ENCODE measurements at places on chromosomes 12 and 14.

- DNase-seq, result no peak
Observed at GRCh38 chr12:68378872-68379606, 46.9 kb upstream of the MDM1 start.

GRCh38 chr12:32944195-32944594 lies 47.6 kb upstream of the PKP2 start:
- DNase-seq, result peak; percentile 21

DNA sequence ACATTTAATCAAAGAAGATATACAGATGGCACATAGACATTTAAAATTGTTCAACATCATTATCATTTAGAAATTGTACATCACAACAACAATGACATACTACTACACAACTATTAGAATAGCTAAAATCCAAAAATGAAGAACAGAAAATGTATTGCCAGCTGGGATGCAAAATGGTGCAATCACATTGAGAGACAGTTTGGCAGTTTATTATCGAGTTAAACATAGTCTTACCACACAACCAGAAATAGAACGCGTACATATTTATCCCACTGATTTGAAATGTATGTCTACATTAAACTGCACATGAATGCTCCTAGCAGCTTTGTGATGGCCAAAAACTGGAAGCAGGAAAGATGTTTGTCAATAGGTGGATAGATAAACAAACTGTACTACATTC lies 791.5 kb upstream of the MGAT4C start:
- DNase-seq, result no peak

- DNase-seq, result peak; percentile 6
Observed at GRCh38 chr14:22737052-22737451, 29.4 kb upstream of the OXA1L start.

- peak; percentile 67 for DNase-seq
Observed at GRCh38 chr12:19572920-19573558, 133.7 kb downstream of the AEBP2 start.

GRCh38 chr14:65243766-65244442 lies 141.6 kb upstream of the MAX start:
- DNase-seq, result peak; percentile 57

GRCh38 chr14:84112589-84112988 lies 1417.4 kb upstream of the FLRT2 start:
- DNase-seq, result no peak

- DNase-seq, result peak; percentile 57
Observed at GRCh38 chr12:31324845-31325523, 966 bp downstream of the SINHCAF start.

DNA sequence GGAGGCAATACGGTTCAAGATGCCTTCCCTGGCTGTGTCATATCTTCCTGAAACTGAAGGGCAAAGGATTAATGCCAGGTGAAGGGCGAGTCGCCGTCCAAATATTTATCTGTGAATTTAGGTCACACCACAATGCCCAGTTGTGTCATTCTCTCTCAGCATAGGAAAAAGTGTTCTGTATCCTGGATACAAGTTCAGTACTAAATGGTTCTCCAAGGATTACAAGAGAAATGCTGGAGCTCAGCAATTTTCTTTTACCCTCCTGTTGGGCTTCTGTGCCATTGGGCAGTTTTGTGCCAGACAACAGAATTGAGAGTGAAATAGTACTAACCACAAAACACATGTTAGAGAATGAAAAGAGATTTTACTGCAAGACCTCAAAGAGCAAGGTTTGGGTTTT lies 493.9 kb downstream of the EGLN3 start:
- DNase-seq, result no peak

DNA sequence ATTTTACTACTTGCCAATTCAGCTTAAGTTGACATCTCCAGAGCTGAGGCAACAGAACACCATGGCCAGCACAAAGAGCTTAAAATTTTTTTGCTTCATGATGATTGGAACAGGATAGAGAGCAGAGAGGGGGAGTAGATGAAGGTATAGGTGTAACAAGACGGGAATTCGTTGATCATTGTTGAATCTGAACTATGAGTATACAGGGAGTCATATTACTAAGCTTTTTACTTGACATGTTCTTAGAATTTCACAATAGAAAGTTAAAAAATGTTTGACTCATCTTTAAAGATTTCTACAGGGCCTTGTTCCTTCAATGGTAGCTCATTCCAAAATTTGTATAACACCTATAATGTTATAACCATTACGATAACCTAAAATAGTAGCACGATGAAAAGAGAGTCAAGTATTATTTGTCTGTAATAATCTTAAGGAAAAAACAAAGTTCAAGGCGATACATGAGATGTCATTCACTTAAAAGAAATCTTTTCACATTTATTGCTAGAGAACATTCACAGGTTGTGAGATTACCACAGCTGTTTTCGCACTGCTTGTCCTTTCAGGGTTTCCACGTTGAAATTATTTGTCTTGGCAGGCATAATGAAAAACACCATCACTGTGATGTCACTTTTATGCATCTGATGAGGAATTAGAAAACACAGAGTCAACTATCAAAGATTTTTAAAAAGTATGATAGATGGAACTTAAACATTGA lies 33.9 kb downstream of the SPX start:
- peak; percentile 94 for DNase-seq

DNA sequence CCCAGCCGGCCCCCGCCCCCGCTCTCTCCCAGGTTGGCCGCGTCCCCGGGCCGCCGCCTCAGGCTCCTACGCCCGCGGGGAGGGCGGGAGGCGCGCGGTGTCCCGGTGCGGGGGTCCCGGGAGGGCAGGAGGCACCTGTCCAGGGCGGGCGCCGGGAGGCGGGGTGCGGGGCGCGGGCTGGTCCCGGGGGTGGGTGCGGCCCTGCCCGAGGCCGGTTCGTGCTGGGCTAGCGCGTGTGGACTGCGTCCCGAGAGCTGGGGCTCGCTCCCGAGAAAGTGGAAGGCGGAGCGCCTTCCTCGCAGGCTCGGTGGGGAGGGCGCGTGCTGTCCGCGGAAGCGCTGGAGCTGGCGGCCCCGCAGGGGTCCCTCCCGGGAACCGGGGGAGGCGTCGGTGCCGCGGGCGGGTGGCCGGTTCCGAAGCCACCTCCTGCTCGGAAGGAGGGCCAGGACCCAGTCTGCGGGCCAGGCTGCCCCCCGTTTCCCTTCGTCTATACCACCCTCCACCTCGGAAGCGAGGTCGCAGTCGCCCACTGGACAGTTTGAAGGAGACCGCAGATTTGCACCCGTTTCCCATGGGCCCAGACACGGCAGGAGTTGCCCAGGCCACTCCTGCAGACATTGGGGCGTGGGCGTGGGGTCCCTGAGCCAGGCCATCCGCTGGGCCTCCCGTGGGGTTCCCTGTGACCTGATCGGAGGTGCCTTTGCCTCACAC lies 636 bp downstream of the ZFYVE21 start:
- DNase-seq, result peak; percentile 34

GRCh38 chr12:460261-461230 lies 807 bp downstream of the B4GALNT3 start:
- no peak for DNase-seq

DNA sequence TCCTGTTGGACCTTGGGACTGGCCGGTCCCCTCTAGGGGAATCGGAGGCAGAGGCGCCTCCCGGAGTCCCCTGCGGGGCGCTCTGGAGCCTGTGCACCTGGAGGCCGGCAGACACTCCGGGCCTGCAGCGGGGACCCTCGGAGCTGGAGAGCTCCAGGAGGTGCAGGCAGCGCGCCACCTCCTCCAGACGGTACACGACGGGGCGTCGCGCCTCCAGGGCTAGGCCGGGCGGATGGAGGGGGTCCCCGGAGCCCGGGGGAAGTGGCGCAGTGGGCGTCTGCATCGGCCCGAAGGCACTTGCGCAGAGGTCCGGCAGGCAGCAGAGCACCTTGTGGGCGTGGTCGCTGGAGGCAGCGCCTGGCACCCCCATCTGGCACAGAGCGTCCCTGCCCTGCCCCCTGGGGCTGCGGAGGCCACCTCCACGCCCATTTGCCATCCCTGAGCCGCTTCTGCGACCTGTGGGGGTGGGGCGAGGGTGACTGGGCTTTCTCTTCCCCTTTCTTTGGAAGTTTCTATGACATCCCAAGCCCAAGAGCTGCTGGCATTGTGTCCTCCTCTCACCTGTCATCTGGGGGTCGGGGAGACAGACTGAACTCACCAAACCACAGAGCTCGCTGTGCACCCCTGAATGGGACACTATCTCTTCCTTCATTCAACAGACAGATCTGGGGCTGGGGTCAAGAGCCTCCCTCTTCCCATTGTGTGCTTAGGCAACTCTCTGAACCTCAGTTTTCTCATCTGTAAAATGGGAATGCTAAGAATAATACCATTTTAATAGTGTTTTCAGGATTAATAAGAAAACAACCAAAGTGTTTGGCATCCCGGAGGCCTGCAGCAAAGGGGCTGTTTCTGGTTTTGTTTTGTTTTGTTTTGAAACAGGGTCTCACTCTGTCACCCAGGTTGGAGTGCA lies 37.5 kb upstream of the CORO1C start:
- DNase-seq, result no peak

DNA sequence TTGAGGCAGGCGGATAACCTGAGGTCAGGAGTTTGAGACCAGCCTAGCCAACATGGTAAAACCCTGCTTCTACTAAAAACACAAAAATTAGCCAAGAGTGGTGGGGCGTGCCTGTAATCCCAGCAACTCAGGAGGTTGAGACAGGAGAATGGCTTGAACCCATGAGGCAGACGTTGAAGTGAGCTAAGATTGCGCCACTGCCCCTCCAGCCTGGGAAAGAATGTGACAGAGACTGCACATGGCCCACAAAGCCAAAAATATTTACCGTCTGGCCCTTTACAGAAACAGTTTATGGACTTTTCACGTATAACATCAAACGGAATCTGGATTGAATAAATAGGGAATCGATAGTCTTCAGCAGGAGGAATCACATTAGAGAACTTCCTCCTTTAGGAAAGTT lies 3.5 kb downstream of the RSRC2 start:
- DNase-seq, result peak; percentile 87

- DNase-seq, result no peak
Observed at GRCh38 chr12:121537814-121538698, 42.8 kb downstream of the KDM2B start.

DNA sequence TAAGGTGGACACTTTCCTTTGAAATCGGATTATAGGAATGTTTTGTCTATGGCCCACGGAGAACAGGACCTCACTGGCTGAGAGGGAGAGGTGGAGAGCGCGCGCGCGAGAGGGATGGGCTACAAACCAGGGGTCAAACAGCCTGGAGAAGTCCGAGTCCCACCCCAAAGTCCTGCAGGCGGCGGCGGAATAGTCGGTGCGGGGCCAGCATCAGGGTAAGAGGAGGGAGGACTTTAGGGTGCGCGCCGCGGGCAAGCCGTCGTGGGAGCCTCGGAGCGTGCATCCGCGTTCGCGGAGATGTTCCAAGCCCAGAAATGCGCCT lies 3.3 kb upstream of the HOXC8 start:
- no peak for DNase-seq

DNA sequence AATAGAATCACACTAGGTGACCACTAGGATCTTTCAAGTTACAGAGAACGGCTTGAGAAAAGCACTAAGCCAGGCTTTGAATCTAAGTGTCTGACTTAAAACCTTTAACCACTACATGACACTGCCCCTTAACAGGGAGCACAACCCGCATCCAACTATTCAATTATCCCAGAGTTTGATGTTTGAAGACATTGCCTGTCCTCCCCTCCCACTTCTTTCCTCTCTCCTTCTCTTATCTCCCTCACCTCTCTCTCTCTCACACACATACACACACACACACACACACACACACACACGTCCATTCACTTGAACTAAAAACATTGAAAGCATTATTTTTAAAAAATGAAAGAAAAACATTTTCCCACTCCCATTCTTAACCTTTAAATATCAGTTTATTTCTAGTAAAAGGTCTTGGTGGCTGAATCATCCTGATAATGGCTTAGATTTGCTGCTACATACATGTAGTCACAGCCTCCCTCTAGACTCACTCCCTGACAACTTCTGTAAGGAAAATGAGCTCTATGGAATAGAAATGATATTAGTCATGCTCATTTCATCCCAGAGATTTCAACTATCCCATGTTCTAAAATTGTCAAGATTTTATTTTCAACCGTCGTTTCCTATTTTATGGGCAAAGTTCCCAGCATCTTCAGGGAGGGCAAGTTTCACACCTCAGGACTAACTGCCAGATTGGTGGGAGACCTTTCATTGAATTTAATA lies 53.5 kb upstream of the RAP1B start:
- DNase-seq, result peak; percentile 89

DNA sequence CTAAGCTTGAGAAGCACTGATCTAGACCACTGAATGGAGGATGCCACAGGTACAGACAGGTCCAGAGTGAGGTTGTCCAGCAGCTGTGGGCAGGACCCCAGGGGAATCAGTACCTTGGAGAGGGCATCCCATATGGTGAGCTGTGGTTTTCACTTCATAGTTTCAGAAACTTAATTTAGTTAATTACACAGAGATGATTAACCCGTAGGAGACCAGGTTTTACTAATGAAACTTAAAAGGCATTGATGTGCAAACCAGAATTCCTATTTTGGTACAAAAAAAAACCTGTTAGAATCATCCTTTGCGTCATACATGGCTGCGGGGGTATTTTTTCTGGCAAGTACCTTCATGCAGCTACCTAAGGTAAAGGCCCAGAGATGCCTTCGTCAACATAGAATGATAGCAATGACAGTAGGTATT lies 159.3 kb downstream of the DACT1 start:
- DNase-seq, result no peak

- DNase-seq, result no peak
Observed at GRCh38 chr12:43899574-43899973, 63.7 kb downstream of the TMEM117 start.

GRCh38 chr12:76189851-76190250 lies 105.4 kb upstream of the NAP1L1 start:
- DNase-seq, result no peak

DNA sequence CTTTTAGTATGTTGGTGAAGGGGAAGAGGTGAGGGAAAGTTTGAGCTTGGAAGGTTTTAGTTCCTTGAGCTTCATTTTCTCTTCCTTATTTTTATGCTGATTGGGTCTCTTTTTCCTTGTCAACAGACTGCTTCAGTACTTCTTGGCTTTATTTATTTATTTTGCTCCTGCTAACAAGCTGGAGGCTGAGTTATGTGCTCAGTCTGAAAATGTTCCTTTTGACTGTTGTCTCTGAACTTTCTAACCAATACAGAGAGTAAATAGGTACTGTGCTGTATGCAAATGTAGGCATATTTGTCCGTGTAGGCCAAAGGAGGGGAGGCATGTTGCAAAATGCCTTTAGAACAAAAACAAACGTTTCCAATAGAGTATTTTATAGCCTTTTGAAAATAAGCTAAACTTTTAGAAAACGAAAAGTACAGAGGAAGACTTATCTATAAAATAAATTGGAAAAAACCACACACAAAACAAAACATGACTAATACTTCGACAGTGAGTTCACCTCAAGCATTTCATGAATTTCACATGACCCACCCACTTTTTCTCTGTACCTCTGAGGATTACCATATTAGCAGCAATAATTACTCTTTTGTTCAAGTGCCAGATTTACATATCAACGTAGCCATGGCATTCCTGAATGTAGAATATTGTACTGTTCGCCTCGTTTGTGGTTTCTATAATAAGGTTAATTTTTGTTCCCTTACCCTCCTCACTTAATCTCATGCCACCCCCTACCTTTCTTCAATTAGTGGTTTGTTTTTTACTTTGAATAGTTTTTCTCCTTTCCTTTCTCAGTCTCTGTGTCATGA lies 4.7 kb upstream of the CREBL2 start:
- DNase-seq, result peak; percentile 88

GRCh38 chr12:111430433-111431353 lies 25.0 kb downstream of the SH2B3 start:
- DNase-seq, result no peak

GRCh38 chr12:113889076-113889475 lies 77.0 kb downstream of the RBM19 start:
- DNase-seq, result peak; percentile 26

- DNase-seq, result no peak
Observed at GRCh38 chr12:3136641-3137267, 59.6 kb downstream of the TSPAN9 start.
